ENCODE measurements at places on chromosomes 2 and 18. TPM values are rescaled to one million over a fixed set of nuclear protein-coding genes. Genes with fewer than 3 reads are reported as not detected.
A peak's percentile ranks its signal among the peaks of the same experiment; 100 is the strongest.

DNA sequence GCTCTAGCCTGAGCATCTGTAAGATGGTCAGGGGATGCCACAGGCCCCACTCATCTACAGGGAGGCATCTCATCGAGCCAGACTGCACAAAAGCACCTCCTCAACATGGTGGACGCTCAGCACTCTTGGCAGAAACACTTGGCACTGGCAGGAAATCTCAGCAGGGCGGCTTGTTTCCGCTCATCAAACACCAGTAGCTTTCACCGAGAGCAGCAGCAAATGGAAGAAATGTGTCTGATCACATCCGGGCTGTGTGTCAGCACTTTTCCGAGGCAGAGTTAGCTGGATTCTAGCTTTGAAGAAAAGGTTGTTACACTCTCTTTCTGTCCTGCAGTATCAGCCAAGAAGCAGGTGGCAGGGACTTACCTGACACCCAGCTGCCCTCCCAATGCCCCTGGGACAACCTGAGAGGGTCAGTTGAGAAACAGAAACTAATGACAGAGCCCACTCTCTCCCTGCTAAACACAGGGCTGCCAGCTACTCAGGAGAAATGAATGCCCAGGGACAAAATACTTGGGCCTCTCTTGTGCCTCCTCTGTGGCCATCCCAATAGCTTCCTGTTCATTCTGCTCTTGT is 68.9 kb upstream of the FZD7 start:
- H3K27me3 ChIP-seq = no peaks in the 10 kb centered on the region
- H3K4me3 ChIP-seq = no peak overlapping the region
- no peaks in the 10 kb centered on the region for H3K4me1 ChIP-seq
- no peaks in the 10 kb centered on the region for H3K36me3 ChIP-seq
- H3K27ac ChIP-seq = no peak overlapping the region

DNA sequence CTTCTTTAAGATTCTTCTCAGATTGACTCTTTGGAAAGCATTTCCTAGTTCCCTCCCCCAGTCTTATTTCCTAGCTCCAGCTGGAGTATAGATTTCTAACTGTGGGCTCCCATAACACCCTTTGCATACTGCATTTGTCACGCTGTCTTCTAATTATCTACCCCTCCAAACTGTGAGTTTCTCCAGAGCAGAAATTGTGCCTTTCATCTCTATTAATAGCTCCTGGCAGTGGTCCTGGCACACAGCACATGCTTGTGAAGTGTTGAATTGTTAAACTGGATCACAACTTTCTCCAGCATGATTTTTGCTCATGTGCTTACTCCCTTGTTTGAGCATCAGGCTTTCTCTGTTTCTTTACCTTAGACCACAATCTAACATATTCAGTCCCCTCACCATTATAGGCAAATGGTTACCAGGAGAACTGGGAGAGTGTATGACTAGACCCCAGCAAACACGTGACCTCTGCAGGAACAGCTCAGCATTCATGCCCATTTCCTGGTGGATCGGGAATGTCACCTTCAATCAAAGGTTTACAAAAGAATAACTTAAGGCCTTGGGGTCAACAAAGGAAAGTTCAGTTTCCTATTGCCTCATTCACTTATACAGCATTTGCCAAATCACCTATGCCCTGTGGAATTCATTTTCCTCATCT is 175.7 kb upstream of the TANK start:
- H3K4me3 ChIP-seq = no peak overlapping the region

DNA sequence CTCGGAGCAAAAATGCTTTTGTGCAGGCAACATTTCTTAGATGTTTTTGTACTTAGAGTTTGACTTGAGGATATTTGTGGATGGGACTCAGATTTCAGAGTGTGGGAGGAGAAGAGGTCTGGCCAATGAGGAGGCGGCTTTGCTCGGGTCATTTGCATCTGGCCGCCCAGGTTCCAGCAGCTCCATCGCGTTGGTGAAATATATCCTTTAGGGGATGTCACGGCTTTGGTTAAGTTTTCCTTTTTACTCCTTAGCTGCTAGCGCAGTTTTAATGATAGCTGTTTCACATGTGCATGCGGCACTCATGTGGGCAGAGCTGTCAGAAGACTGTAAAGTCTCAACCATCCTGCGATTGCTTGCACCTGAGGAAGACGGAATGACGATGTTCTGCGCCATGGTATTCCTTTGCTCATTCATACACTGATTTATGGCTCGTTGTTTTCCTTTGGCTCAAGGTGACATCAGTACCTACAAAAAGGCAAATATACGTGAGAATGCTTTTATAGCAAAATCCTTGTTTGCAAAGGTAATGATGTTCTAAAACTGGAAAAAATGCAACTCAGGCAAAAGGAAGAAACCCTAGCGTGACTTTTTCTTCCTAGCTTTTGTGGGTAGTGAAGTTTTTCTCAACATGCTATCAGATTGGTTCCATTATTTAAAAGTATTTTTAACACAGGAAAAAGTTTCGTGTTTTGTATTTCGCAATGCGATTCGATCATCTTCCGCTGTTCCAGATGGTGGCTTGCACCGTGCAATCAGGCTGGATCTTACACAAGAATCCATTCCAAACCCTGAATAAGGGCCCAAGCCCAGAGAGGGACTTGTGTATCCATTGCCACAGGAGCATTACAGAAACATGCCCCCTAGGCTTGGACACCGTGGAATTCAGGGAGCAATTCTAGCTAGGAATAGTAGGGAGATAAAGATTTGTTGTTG is 70.5 kb upstream of the ZNF516 start:
- no peaks in the 10 kb centered on the region for H3K36me3 ChIP-seq
- peaks cover 13% of the 10 kb centered on the region for H3K4me1 ChIP-seq

GRCh38 chr2:70690846-70691245 is 77.2 kb downstream of the ADD2 start:
- no peak overlapping the region for H3K4me3 ChIP-seq
- no peak overlapping the region for H3K27ac ChIP-seq
- H3K4me1 ChIP-seq = no peaks in the 10 kb centered on the region
- H3K27me3 ChIP-seq = no peaks in the 10 kb centered on the region

GRCh38 chr2:55109219-55109891 is 59.1 kb upstream of the RTN4 start:
- no peak overlapping the region for H3K4me3 ChIP-seq
- no peak for DNase-seq
- no peaks in the 10 kb centered on the region for H3K27me3 ChIP-seq
- H3K4me1 ChIP-seq = peaks cover 35% of the 10 kb centered on the region
- H3K36me3 ChIP-seq = no peaks in the 10 kb centered on the region

The PROM2 gene
- 6.0 TPM for total RNA-seq

GRCh38 chr2:22329211-22330154 is 1055.5 kb upstream of the KLHL29 start:
- no peak overlapping the region for H3K27ac ChIP-seq
- no peaks in the 10 kb centered on the region for H3K36me3 ChIP-seq
- H3K27me3 ChIP-seq = no peaks in the 10 kb centered on the region
- no peak overlapping the region for H3K4me3 ChIP-seq
- no peak for DNase-seq

DNA sequence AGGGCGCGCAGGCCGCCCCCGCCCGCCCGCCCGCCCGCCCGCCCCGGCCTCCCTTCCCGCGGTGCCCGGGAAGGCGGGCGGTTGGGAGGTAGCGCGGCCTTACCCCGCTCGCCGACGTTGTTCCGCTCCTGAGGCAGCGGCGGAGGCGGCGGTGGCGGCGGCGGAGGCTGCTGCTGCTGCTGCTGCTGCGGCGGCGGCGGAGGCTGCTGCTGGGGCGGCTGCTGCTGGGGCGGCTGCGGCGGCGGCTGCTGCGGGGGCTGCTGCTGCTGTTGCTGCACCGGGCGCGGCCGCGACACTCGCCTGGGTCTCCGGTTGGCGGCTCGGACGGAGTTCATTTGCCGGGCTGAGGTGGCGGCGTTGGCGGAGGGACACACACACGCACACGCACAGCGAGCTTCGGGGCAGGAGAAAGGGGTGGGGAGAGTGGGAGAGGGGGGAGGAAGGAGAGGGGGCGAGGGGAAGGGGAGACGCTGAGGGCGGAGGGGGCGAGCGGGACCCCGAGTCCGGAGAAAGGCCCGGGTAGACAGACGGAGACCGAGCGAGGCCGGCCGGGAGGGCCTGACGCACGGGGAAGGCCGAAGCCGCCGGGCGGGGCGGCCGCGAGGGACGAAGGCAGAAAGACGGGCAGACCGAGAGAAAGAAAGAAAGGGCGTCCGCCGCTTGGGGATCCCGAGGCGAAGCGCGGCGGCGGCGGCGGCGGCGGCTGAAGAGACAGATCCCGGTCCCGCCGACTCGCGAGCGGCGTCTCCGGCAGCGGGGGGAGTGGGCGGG is 727 bp downstream of the FBXO11 start:
- peak overlapping the region; percentile 76 for H3K4me3 ChIP-seq
- peak; percentile 76 for DNase-seq
- no peaks in the 10 kb centered on the region for H3K36me3 ChIP-seq
- peak overlapping the region; percentile 97 for H3K27ac ChIP-seq
- no peaks in the 10 kb centered on the region for H3K27me3 ChIP-seq
- H3K4me1 ChIP-seq = peaks cover 28% of the 10 kb centered on the region

The ARHGAP28 gene
- 13.1 TPM for total RNA-seq

GRCh38 chr18:23244401-23244800 is 109.1 kb downstream of the CABLES1 start:
- no peak overlapping the region for H3K4me3 ChIP-seq
- peaks cover 17% of the 10 kb centered on the region for H3K36me3 ChIP-seq
- no peaks in the 10 kb centered on the region for H3K27me3 ChIP-seq
- no peaks in the 10 kb centered on the region for H3K4me1 ChIP-seq
- DNase-seq = no peak

DNA sequence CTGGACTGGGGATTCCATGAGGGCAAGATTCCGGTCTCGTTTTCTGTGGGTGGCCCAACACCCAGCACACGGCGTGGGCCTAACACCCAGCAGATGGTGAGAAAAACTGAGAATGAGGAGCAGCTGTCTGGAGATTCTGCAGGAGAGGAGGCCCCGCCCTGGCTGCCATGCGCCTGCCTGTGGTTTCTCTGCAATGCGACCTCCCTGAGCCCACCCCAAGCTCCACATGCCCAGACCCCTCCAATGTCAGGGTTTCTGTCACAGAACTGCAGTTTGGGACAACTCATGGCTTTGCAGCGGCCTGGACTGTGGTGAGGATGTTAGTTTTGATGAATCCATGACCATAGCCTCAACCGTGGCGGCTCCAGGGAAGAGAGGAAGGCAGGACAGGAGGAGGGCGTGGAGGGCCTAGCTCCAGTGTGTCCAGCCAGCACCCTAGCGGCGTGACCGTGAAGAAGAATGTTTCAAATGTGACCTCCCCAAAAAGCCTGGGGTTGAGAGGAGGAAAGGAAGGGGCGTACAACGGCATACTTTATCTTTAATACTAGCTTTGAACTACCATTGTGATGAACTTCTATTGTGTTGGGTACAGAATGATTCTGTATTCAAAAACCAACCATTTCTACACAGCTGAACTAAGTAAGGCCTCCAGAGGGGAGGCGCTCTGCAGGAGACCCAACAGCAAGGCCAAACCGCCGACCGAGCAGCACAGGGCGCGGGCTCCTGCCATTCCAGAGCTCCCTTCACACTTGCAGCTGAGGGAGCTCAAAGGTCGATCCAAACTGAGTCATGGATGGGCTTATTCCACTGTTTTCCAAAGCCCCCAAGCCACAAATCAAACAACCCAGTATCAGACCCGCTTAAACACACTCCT is 3.4 kb downstream of the PXDN start:
- no peak overlapping the region for H3K4me3 ChIP-seq
- peaks cover 22% of the 10 kb centered on the region for H3K27me3 ChIP-seq
- H3K36me3 ChIP-seq = no peaks in the 10 kb centered on the region
- DNase-seq = peak; percentile 28

DNA sequence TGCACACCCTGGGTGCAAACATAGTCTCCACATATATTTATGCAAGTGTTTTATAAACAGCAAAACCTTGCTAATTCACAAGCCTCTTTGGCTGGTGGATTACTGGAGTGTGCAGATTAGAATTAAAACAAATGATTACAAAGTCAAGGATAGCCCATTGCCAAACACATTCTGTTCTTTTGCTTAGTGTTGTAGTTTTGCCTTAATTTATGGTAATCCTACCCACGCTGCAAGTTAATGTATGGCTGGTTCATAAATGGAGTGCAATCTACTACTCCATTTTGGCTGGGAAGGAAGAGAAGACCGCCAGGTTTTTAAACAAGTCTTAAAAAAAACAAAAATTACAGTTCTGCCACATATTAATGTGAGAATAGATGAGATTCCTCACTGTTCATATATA is 883.1 kb upstream of the KLHL29 start:
- no peak overlapping the region for H3K27ac ChIP-seq
- H3K27me3 ChIP-seq = no peaks in the 10 kb centered on the region
- no peak for DNase-seq
- no peaks in the 10 kb centered on the region for H3K4me1 ChIP-seq
- H3K36me3 ChIP-seq = no peaks in the 10 kb centered on the region

The DTNA gene
- 21.0 TPM for total RNA-seq

- no peak for DNase-seq
- no peak overlapping the region for H3K27ac ChIP-seq
- H3K27me3 ChIP-seq = no peaks in the 10 kb centered on the region
- H3K4me3 ChIP-seq = no peak overlapping the region
- peaks cover 64% of the 10 kb centered on the region for H3K4me1 ChIP-seq
Measured at GRCh38 chr2:197266477-197266876, 44.1 kb downstream of the ANKRD44 start.

DNA sequence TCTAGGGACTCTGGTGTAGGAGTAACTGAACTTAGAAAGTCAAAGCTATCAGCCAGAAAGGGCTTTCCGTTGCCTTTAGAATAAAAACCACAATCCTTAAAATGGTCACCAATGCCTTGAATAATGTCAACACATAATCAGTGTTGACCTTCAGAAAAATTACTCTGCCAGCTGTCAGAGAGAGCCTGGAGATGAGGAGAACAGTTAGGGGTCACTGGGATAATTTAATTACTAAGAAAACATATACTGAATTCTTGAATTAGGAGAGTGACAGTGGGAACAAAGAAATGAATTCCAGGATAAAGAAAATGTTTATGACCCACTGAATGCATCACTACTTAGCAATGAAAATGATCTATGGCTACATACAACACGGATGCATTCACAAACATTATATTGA is 23.4 kb upstream of the UGP2 start:
- no peaks in the 10 kb centered on the region for H3K27me3 ChIP-seq
- DNase-seq = no peak

DNA sequence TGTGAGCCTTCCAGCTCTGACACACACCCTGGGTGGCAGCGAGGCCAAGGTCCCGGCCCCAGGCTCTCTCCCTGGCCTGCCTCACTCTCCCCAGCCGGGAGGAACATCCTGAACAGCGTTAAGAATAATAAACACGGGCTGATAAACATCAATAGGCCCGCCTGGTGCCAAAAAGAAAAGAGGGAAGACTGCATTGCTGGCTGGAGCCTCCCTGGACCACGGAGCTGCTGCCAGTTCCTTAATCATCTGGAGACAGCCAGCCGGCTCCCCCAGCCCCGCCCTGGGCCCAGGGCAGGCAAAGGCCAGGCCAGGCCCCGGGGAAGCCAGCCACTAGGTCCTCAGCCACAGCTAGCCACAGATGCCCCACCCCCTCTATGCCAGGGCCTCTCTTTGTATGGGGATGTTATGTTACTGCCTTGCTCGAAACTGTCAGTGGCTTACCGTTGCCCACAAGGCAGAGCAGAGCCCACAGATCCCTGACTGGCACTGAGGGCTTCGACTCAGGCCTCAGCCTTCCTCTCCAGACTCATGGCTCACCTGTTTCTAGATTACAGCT is 293.7 kb downstream of the DYSF start:
- H3K27ac ChIP-seq = peak overlapping the region; percentile 22
- peaks cover 25% of the 10 kb centered on the region for H3K4me1 ChIP-seq
- no peaks in the 10 kb centered on the region for H3K27me3 ChIP-seq
- no peaks in the 10 kb centered on the region for H3K36me3 ChIP-seq
- H3K4me3 ChIP-seq = no peak overlapping the region

All from lower lobe of right lung (tissue), 2 donors.